ENCODE measurements at places on chromosomes 16 and 17.
A peak's percentile ranks its signal among the peaks of the same experiment; 100 is the strongest.

DNA sequence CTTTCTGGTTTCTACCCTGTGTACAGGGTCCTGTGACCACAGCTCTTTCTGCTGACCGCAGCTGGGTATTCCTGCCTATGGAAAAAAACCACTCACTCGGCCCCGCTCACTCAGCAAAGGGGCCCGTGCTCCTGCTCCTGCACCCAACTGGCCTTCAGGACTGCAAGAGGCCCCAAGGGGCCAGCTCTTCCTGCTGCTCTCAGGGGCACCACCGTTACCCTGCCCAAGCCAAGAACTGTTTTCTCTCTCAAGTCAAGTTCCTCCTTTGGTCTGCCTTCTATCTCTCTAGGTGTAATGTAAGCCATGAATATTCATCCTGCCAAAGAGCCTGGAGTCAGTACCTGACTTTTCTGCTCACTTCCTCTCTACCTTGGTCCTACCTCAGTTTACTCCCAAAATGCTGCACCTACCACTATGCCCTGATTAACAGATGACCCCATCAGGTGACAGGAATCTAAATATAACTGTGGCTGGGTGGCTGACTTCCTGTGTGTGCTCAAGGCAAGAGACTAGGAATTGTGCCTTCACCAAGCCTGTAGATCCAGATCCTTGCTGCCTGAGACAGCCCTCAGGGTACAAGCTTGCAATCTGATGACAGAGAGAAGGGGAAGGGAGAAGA, 20.4 kb upstream of the SCIMP start:
- DNase-seq: no peak

- no peak for DNase-seq
These were observed 127.3 kb upstream of the NUDT7 start for GRCh38 chr16:77594799-77595596.

- no peak for DNase-seq
These were observed 165.2 kb downstream of the VPS53 start for GRCh38 chr17:549177-550040.

- DNase-seq: no peak
These were observed 626.1 kb downstream of the HS3ST4 start for GRCh38 chr16:26317885-26318284.

GRCh38 chr16:77843405-77843804, 55.0 kb downstream of the VAT1L start:
- DNase-seq: no peak

DNA sequence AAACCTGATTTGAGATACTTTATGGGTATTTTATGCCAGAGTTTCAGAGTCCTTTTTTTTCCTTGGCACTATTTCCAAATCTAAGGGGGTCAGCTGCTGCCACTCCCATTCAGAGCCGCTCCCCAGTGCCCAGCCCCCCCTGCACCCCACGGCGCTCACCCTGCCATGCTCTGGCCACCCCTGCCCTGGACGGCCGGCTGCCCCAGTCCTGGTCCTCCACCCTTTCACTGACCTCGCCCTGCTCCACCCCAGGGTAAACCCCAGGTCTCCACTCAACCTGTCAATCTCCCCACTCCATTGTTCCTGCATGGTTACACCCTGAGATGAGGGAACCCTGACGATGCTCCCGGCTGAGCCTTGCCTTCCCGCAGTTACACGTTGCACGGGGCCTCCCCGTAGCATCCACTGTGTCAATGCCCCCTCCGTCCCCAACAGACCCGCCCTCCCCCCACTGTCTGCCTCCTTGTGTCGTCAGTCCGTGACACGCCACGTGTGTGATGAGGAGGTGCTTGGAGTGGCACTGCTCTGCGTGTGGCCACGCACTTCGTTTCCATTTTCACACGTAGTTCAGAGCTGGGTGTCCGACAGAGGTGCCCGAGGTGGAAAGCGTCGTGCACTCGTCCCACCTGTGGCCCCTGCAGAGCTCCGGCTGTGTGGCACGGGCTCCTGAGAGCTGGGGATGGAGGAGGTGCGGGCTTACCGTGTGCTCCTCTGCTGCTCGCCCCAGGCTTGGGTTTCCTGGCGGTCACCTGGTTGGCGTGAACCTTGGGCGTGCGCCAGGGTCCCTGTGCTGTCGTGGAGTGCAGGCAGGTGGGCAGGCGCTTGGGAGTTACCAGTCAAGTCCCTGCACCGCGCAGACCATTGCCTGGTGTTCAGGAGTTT, 116.5 kb downstream of the BANP start:
- no peak for DNase-seq

DNA sequence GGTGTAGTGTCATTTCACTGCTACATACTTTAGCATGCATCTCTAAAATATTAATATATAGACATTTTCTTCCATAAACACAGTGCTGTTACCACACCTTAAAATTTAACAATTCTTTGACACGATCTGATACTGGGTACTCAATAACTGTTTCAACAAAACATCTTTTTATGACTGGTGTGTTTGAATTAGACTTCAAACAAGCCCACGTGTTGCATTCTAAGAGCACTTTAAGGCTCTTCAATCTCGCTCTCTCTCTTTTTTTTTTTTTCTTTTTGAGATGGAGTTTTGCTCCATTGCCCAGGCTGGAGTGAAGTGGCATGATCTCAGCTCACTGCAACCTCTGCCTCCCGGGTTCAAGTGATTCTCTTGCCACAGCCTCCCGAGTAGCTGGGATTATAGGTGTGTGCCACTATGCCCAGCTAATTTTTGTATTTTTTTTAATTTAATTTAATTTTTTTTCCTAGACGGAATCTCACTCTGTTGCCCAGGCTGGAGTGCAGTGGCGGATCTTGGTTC, 15.8 kb upstream of the SLC46A1 start:
- DNase-seq: no peak

- DNase-seq: peak; percentile 92
These were observed 16.6 kb downstream of the GRB7 start for GRCh38 chr17:39754161-39754957.

DNA sequence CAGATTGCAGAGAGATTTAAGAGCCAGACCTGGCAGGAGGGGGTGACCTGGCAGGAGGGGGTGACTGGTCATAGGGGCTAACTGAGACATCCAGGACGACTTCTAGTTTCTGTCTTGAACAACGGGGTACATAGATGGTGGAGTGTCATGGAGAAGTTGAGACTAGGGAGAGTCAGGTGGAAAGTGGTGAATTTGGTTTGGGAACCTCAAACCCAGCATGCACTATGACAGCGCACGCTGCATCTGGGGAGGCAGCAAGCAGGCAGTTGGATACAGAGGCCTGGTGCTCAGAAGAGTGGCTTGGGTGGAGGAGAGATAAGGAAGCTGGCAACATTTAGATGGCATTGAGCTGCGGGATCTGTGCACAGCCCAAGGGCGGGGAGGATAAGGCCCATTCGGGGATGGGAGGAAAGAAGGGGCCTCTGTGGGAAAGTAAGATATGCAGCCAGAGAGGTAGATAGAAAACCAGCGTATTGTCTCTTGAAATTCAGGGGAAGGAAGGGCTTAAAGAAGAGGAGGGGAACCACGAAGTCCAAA, 4.5 kb downstream of the RIPOR1 start:
- no peak for DNase-seq

DNA sequence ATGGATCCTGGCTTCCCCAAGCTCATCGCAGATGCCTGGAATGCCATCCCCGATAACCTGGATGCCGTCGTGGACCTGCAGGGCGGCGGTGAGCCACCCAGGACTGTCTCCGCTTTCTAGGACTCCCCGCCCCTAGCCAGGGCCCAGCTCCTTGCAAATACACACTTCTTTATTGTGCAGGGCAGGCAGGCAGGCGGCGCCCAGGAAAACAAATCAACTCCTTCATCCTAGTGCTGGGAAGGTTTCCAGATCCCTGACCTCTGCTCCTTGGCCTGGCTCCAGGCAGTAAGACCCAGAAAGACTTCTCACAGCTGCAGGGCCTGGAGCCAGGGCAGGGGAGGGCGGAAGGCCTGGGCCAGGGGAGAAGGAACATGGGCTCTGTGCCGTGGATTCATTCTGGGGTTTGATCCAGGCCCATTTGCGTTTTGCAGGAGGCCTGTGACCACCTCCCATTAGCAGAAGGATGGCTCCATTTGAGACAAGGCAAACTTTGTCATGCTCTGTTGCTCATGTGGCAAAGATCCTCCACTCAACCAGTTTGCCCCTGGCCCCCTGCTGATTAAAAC, 6.0 kb upstream of the LPCAT2 start:
- no peak for DNase-seq

GRCh38 chr17:1693339-1693738, 8.7 kb upstream of the PRPF8 start:
- DNase-seq: no peak

DNA sequence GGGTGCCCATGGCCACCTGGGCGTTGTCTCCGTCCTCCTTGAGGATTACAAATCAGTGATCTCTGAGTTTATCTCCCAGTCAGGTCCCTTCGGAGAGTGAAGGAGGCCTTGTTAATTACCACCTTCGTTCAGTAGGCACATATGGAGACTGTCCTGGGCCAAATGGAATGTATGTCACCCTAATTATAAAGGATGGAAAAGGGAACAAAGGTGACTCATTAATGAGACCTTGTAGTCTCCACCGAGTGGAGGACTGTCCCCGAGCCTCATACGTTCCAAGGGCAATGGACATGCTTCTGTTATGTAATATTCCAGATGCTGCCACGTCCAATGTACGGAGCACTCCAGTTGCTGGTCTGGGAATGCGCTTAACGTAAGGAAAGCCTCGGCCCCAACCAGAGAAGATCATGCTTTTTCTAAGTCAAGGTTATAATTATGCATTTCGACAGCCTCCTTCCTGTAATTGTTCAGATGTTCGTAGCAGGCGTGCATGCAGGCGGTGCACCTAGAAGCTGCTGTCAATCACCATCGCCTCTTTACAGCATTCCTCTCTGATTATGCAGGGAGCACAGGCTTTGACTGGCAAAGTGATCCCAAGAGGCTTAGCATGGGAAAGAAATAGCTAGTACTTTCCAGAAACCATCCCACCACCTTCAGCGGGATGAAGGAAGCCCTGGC, 22.4 kb upstream of the SEC14L1 start:
- no peak for DNase-seq

DNA sequence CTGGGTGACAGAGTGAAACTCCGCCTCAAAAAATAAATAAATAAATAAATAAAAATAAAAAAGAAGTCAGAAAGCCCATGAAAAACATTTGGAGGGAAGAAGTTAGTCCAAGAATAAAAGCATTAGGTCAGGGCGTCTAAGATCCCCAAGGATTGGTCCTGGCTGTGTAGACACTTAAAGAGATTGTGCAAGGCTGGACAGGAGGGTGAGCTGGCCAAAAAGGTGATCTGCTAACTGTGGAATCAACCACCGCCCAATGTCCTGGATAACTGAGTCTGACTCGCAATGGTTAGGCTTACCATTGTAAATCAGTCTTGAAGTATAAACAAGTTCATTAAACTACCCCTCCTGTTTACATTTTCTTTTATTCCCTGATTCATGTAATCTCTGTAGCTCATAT, 8.8 kb upstream of the ABCA8 start:
- no peak for DNase-seq

DNA sequence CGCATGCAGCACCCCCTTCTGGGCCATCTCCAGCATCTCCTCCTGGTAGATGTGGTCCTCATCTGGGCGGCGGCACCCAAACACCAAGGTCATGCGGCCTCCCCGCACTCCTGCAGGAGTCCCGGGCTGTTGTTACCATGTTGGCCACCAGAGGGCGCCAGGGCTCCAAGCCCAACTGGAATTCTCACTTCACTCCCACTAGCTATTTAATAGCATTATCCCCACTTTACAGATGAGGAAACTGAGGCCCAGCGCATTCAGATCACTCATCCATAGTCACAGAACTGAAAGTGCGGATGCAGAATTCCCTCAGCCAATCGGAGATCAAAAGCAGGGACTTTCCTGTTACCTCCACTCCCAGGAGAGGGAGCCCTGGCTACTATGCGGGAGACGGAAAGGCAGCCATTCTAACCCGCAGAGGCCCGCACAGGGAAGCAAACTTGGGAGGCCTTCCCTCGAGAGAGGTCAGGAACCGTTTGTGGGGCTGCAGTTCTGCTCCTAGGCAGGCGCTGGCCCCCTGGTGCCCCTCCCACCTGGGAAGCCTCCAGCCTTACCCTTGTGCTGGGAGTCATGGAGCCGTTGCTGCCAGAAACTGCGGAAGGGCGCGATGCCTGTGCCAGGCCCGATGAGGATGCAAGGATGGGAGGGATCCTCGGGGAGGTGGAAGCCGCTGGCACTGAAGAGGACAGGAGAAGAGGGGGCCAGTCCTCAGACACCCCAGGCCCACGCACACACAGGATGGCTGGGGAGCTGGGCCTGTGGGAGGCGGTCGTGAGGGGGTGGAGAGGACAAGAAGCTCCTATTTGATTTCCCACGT, 40.1 kb downstream of the NOS2 start:
- DNase-seq: peak; percentile 51

GRCh38 chr16:70738083-70738977, 52.5 kb upstream of the MTSS2 start:
- peak; percentile 30 for DNase-seq

DNA sequence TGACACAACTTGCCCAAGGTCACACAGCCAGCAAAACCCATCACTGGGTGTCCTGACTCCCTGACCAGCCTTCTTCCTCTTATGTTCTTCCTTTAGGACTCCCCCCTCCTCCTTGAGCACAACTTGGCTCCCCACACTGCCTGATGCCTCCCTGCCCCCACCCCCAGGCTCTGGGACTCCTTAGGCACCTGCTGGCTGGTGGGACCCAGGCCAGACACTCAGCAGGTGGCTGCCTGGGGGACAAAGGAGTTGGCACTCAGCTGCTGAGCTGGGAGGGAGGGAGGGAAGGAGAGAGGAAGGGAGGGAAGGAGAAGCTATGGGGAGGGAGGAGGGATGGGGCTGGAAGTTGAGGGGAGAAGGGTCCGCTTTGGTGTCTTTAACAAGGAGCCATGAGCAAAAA, 8.0 kb downstream of the SEZ6 start:
- no peak for DNase-seq

DNA sequence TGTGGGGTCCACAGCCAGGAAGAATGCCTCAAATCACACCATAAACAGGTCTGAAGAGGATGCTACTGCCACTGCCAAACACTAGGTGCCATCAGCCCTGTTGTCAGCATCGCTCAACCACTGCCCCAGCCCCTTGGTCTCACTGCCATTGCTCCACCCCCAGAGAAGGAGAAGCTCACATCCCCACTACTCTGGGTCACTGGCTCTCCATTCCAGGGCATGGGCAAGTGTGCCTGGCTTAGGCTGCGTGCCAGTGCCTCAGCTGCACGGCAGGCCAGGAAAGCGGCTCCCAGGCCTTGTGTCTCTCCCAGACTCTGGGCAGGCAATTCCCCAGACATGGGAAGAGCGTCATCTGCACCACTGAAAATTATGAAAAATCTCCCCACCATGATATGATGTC, 1.2 kb upstream of the IGSF6 start:
- no peak for DNase-seq
